ENCODE measurements at places on chromosomes 2 and 18.

GRCh38 chr2:227562581-227562980, 36.1 kb upstream of the SCYGR2 start:
- DNase-seq: no peak

DNA sequence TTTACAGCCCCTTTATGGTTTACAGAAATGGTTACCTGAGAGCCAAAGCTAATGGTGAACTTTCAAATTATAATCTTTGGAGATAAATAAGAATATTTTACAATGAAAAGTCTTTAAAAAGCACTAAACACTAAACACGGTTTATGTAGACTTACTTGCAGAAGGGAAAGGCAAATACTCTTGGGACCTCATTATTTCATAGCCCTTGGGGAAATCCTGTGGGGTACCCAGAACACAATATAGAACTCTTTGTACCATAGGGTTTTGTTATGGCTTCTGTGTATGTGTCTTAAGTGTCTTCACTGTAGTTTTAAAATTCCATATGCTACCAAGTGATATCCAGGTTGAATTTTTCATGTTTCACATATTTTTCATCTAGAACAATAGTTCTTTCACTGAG, 90.6 kb downstream of the KCNH7 start:
- no peak for DNase-seq

- peak; percentile 42 for DNase-seq
Measured at GRCh38 chr2:181891258-181891965, at the start of gene ITPRID2. ITPRID2 (plus strand) TSS chr2:181891730; CDS start chr2:181892067, 337 bp downstream.

- no peak for DNase-seq
Measured at GRCh38 chr2:210730672-210731071, 174.3 kb downstream of the CPS1 start.

- DNase-seq: no peak
Measured at GRCh38 chr2:160110674-160111239, 48.3 kb upstream of the PLA2R1 start.

DNA sequence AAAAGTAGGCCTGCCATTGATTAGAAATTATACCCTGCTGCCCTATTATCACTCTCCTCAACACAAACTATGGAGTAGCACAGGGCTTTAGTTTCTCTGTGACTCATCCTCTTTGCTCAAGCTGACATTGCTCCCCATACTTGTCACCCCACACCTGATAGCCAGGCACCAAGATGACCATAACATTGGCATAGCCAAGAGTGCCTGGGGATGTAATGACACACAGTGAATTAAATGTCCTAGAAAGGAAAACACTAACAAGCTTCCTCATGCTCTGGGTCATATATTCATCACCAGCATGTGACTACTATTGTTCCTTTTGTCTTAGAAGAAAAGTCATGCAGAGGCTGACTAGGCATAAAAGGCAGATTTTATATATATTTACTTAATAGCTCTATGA, 137.8 kb upstream of the RND3 start:
- no peak for DNase-seq

DNA sequence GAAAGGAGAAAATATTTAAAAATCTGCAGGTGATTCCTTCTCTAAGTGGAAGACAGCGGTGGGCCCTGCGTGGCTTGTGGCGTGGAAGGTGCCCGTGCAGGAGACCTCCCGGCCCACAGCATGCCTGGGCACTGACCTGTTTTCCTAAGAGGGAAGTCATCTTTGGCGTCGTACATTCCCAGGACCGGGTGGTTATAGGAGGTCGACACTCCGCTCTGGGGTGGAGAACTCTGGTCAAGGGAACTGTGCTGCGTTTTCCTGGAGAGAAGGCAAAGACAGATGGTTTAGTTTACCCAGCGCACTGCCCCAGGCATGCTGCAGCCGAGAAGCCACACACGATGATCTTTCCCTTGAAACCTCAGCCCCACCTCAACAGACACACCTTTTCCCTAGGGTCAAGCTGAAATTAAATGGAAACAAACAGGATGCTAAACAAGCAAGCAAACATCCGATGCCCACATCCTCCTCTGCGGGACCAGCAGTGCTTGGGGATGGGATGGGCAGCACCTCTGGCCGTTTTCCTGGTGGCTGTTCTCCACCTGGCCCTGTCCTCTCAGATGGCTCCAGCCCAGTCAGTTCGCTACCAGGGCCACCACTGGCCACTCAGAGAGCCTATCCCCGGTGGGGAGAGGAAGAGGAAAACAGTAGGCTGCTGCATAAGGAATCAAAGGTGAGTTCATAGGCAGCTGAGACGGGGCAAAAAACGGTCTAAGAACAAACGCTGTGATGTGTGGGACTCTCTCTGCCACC, 244.1 kb downstream of the HDAC4 start:
- DNase-seq: no peak

GRCh38 chr18:24189007-24189528, 50.2 kb downstream of the CABYR start:
- no peak for DNase-seq

- no peak for DNase-seq
Measured at GRCh38 chr2:42029171-42029570, 18.6 kb upstream of the PKDCC start.

DNA sequence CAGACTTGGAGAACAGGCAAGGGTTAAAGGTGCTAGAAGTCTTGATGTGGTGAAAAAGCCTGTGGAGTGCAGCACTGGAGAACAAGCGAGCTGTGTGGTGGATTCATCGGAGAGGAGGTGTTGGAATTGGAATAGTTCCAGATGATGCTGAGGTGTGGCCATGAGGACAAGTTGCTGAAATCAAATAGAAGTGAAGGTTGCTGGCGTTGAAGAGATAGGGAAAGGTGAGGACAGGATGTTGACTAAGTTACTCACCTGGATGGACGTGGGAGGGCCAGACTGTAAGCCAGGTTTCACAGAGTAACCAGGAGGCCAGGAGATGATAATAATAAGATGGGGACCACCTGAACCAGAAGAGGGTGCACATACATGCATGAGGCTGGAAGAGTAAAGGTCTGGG, 173.4 kb downstream of the DIS3L2 start:
- no peak for DNase-seq

DNA sequence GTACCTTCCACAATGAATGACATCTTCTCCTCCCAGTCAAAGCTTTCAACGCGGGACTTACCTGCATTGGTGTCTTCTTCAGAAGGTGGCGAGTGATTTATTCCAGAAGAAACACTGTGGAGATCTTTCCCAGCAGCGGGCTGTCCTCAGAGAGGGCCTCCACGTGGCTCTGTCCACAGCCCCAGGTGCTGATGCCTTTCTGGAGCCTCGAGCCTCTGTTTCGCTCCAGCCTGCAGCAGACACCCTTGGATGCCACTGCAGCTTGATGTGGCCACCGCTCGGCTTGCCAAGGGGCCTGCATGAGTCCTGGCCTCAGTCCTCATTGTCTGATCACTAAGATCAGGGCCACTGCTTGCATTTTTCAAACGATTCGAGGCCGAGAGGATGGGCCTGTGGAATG, 46.6 kb upstream of the GALR1 start:
- DNase-seq: no peak

GRCh38 chr2:65503746-65504145, 71.3 kb upstream of the SPRED2 start:
- DNase-seq: no peak

GRCh38 chr2:140717481-140717880, 1413.3 kb downstream of the LRP1B start:
- DNase-seq: no peak

- no peak for DNase-seq
Measured at GRCh38 chr2:149586063-149586462, 1.5 kb downstream of the MMADHC start.

GRCh38 chr2:137228566-137228965, 463.2 kb downstream of the THSD7B start:
- DNase-seq: peak; percentile 17

GRCh38 chr2:95047629-95048510, 22.4 kb downstream of the MAL start:
- no peak for DNase-seq

- DNase-seq: no peak
Measured at GRCh38 chr2:120787822-120788700, 52.4 kb downstream of the GLI2 start.

GRCh38 chr18:13496691-13497281, 229.6 kb downstream of the FAM210A start:
- DNase-seq: no peak

DNA sequence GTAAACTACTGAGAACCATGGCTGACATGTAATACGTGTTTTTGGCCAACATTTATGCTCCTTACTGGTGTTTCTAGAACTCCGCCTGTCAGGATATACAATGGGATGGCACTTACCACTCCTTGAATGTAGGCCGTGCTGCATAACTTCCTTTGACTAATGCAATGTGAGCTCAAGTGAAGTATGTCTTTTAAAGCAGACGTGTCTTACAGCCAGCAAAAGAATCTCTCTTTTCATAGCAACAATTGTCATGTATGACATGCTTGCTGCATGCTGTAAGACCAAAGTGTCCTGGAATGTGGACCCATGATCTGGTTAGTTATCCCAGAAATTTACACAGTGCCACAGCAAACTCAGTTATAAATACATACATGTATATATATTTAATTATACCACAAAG, 1202.7 kb upstream of the PIK3C3 start:
- DNase-seq: no peak

- no peak for DNase-seq
Measured at GRCh38 chr2:162301151-162301804, 17.2 kb downstream of the IFIH1 start.

DNA sequence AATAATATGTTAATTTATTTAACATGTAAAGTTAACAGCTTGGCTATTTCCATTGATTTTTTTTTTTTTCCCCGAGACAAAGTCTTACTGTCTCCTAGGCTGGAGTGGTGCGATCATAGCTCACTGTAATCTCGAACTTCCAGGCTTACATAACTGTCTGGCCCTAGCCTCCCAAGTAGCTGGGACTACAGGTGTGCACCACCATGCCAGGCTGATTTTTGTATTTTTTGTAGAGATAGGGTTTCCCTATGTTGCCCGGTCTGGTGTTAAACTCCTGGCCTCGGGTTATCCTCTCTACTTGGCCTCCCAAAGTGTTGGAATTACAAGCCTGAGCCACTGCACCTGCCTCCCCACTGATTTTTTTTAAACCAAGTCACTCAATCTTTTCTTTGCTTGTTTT, 32.5 kb upstream of the KLHL14 start:
- DNase-seq: no peak

GRCh38 chr2:180542511-180542910, 437.9 kb upstream of the UBE2E3 start:
- DNase-seq: no peak

DNA sequence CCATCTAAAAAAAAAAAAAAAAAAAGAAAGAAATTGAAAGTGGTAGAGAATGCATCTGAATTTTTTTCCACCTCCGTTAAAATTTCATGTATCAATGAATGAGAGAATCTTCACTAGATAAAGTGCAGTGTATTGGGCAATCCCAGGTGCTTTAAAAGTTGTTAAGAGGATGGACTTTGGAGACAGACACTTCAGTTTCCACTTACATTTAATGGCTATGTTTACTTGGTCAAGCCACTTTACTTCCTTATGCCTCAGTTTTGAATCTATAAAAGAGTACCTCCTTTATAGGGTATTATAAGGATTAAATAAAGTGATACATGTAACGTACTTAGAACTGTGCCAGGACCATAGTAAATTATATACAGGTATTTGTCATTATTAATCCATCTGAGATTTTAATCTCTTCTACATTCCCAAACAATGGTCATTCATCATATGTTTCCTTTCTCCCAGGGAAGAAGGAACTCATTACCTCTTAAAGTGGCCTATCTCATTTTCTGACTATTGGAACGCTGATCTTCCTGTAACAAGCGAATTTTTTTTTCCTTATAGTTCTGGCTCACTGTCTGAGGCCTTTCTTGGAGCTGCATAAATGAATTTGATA, 29.1 kb upstream of the TANK start:
- no peak for DNase-seq

- no peak for DNase-seq
Measured at GRCh38 chr2:203802342-203803052, 65.1 kb upstream of the CTLA4 start.

DNA sequence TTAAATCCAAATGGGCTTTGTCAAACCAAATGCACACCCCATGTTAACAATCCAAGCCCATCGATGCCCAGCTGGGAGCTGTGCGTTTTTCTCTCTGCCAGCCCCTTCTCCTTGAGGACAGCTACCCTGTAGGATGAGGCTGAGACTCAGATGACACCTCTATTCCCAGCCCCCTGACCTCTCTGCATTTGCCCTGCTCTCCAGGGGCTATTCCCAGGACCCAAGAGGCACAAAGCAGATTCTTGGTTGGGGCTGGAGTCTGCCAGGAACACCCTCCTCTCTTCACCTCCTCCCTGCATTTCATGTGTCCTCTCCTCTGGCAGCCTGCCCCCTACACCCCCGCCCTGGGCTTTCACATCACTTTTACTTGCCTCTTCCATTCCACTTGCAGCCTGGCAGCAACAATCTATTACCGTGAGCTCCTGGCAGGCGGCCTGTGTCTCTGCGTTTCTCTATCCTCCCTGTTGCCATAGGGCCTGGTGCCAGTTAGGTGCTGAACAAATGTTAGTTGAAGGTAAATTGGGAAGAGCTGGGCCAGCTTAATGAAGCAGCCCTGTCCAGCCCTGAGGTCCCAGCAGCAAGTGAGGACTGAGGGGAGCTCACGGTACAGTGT, 51.8 kb downstream of the ADD2 start:
- no peak for DNase-seq

DNA sequence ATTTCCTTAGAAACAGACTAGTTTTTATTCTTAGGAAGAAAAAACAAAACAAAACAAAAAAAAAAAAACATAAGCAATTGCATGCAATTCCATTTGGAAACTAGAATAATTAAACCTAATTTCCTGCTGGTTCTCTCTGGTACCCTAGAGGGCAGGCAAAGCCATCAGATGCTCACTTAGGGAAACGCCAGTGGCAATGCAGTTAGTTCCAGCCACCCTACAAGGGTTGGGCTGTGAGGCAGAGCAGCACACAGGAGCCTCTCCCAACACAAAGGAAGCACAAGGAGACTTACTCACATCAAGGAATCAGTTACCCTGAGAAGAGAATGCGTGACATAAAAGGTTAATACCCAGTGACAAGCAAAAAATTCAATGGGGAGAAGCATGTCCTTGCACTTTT, 28.8 kb downstream of the CCDC93 start:
- DNase-seq: no peak

- no peak for DNase-seq
Measured at GRCh38 chr2:33665039-33665438, 65.9 kb upstream of the FAM98A start.

GRCh38 chr2:64562148-64562784, 38.1 kb downstream of the AFTPH start:
- no peak for DNase-seq

DNA sequence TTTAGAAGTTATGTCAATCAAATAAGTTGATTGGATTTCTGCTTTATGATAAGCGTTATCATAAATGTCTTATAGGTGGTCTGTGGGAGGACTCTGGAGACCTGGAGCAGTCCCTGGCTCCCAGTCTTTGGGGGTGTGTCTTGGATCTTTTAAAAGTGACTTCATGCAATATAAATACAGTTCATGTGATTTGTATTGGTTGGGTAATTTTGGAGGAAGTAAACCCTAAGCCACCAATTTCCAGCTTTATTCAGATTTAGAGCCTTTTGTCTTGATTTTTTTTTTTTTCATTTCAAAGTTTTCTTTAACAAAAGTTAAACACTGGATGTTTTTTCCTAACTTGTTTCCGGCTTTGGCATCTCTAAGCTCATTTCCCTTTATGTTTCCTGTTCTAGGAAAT, 68.8 kb downstream of the MAP4K4 start:
- DNase-seq: no peak

- DNase-seq: no peak
Measured at GRCh38 chr2:15731889-15732271, 140.2 kb downstream of the DDX1 start.

GRCh38 chr2:10568736-10569432, 120.8 kb upstream of the ODC1 start:
- DNase-seq: no peak

Data from non-pigmented ciliary epithelial cell (primary cell).